NCI-H1436 (cell line): ENCODE measurements at places on chromosomes 16 and 17.

DNA sequence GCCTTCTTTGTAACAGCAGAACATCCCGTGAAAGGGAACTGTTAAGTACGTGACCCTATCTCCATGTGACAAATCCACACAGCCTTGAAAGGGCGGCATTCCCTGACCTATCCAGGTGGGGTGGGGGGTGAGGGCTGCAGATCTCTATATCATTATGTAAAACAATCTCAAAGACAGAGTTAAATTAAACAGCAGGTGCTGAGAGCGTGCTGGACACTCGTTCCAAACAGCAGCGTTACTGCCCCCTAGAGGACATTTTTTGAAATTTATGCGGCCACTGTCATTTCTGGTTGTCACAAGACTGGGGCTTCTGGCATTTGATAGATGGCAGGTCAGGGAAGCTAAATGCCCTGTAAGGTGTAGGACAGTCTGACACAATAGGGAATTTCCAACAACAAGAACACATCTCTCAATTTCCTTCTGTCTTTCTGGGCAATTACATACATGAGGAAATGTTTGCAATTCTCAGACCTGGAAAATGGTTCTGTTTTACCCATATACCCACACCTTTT, 6.7 kb upstream of the SLC25A39 start:
- DNase-seq = peak; percentile 88

DNA sequence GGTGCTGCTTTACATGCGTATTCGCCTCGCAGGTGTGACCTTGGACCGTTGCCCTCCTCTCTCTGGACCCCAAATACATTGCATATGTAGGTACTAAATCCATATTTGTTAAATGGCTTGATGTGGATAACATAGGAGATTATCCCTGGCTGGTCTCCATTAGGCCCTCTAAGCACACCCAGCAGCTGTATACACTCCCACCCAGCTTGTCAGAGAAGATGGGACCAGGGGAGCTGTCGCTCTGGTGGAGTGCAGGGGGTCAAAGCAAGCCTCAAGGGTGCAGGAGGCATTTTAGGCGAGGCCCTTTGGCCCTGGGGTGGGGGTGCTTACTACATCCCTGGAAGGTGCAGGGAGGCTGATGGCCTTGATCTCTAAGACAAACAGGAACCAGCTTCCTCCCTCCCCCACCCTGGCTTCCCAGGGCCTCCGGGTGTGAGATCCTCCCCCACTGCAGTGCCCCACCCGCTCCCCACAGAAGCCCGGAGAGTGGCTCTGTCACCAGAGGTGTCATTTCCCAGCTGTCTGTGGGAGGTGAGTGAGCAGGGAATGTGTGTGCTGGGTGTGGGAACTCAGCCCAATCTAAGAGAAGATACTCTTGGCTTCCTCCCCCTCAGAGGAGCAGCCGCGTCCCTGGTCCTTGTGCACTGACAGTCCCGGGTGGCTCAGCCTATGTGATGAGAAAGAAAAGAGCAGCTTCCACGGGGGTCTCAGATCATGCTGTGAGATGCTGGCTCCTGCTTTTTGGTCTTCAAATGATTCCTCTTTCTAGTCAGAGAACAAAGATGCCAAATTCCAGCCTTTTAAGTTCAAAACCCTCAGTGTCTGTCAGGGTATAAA, 1.4 kb upstream of the VAMP2 start:
- DNase-seq = peak; percentile 28

DNA sequence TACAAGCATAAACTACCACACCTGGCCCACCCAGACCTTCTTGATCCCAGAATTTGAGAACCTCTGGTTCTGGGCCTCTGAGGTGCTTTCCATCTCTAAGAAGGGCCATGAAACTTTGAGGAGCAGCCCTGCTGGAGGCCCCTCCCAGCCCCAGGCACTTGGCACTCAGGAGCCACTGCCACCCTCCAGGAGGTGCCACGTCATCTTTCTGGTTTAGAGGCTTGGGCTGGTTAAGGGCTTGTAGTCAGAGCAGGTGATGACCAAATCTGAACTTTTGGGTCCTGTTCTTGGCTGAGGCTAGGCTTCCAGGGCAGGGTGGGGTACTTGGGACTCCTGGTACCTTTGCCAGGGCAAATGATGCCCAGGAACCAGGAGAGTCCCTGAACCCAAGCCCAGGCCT, 13.8 kb upstream of the DLX4 start:
- no peak for DNase-seq

- peak; percentile 53 for DNase-seq
Observed at GRCh38 chr17:72618001-72618509, 474.4 kb downstream of the SLC39A11 start.

DNA sequence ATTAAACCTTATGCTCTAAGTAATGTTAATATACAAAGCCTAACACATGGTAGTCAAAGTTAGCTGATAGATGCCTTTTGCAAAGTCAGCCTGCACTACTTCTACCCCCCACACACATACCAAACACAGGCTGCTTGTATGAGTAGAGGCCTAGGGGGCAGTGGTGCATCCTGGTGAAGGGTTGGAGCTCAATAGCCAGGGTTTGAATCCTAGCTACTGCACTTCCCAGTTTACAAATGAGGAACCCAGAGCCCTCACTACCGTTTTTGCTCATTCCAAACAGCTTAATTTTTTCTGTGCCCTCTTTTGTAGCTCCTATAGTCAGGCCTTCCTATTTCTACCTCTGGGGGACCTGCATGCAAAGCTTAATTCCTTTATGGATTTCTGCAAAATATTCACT, 18.9 kb upstream of the HYDIN start:
- no peak for DNase-seq

DNA sequence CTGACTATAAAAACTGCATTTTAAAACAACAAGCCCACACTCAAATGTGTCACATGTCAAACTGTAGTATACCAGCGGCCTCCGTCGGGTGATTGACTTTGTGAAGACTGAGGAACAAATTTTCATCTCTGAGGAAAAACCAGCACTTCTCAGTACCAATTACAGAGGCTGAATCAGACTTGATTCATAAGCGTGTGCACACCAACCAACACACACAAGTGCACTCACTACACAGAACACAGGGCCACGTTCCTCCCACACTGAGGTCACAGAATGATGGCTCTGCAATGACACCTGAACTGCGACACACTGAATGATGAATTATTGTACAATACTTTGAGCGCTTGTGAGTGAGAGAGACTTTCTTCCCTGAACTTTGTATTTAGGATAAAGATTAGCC, 29.6 kb downstream of the XPO6 start:
- no peak for DNase-seq

GRCh38 chr16:75475420-75475847, 10.9 kb upstream of the TMEM170A start:
- no peak for DNase-seq

- no peak for DNase-seq
Observed at GRCh38 chr17:1362964-1363363, 37.1 kb downstream of the YWHAE start.

GRCh38 chr16:53888222-53888621, 184.3 kb downstream of the FTO start:
- no peak for DNase-seq
